DMS79 (cell line): ENCODE measurements at places on chromosomes 4 and X.
A peak's percentile ranks its signal among the peaks of the same experiment; 100 is the strongest.

- peak; percentile 55 for DNase-seq
Observed at GRCh38 chr4:20700007-20700761, at the start of gene PACRGL. Gene PACRGL (plus strand): TSS chr4:20700458. CDS start chr4:20704482, 4,024 bp downstream.

- no peak for DNase-seq
Observed at GRCh38 chr4:100208964-100209363, 18.7 kb upstream of the DDIT4L start.

GRCh38 chrX:476724-477075 lies 90.0 kb upstream of the PPP2R3B start:
- no peak for DNase-seq

DNA sequence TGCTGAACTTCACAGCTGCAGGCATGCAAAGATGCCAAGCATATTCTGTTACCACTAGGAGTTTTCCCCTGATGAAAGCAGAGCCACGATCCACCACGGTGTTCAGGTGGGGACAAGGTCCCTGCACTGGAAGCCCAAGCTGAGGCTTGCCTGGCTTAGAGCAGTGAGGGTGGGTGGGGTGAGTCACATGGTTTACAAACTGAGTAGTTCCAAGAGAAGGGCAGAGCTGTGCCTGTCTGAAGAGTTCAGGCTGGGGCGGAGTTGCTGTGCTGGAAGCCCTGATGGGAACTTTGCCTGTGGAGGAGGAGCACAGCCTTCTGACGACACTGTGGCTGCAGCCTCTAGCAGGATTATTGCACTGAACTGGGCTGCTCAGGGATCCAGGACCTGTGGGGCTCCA lies 45.5 kb downstream of the FAM9B start:
- DNase-seq, result no peak

DNA sequence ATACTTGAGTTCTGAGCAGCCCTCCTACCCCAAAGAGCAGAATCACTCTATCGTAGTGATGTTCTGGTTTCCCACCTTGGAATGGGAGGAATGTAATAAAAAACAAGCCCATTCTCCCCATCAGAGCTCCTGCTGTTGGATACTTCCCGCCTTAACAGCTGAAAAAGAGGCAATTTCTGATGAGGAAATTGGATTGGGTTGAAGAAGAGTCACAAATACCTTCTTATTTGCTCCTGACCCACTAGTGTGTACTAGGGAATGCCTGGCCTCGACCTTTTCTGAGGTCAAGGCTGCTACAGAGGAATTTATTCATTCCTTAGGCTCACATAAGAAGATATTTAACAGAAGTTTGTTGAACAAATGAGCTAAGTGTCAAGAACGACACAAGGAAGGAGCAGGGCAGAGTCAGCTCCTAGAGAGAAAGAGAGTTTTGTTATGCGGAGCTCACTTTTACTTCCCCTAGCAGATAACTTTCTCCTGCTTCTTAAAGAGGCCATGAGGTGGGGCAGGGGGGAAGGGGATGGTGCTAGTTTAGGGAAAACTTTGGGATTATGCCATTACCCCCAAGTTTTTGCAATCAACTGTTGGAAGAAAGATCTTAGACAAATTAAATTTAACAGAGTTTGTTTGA lies 273.8 kb upstream of the CLNK start:
- DNase-seq, result no peak

DNA sequence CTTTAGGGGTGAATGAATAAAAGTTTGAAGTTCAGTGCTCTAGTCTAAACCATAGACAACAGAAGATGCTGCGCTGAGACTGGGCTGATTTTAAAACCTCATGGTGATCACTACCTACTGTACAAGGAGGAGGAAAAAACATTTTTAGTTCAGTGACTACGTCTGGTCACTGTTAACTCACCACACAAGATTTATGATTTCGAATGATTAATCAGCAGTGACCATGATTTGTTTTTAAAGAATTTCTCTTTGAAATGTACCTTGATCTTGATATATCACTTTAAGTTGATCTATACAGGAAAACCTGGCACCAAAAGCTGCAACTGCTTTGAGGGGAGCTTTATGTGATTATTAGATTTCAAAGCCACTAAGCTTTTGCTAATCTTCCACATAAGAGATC lies 286.3 kb downstream of the PDGFC start:
- no peak for DNase-seq

DNA sequence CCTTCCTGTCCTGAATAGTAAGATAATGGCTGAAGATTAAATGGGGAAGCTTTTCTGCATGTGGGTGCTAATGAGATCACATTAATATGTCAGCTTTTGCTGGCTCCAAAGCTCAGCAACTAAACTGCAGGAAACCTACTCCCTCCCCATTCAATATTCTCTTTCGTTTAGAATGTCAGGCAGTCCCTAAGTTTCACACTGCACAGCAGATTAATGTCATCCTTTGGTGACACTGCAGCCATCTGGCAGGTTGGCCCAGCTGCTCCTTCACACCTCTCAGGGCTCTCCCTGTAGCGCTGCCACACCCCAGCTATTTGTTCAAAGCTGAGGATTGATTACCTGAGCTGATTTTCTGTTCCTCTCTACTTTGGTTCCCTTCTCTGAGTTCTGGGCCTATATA lies 110.5 kb downstream of the KDR start:
- no peak for DNase-seq

DNA sequence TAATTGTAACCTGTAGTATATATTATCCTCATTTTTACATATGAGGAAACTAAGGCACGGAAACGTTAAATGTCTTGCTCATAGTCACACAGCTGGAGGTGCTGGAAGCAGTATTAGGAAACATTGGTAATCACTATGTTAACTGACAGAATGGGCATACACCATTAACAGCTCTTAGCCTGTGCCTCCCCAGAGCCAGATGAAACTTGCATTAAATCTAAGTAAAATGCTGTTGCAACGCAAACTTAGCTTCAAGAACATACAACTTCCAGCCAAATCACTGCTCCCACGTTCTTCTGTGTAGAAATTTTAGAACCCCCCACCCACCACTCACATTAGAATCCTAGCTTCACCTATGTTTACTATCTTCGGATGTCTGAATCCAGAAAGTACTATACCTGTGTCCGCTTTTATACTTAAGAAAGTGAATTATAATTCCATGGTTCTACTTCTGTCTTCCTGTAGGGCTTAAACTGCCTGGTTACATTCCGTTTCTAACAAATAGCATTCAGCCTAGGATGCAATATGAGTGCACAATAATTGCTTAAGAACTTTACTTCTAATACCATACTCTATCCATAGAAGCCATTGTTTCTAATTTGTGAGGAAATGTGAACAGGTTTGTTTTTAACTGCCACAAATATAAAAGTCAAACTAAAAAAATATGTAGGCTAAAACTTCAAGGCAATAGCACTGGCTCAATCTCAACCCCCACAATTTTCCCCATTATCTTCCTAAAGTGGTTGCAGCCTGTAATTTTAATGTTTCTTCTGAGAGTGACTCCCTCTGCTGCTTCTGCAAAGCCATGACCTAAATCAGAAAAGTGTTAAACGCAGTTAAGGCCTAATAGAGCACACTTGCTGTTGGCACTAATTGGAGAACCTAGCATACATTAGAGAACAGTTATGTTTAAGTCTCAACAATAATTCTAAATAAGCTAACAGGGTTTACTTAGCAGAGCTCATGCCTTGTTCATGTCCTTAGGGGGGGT lies 4.4 kb downstream of the UNC5C start:
- no peak for DNase-seq

GRCh38 chrX:19857131-19857530 lies 30.3 kb downstream of the SH3KBP1 start:
- no peak for DNase-seq

GRCh38 chr4:134388351-134388750 lies 186.8 kb upstream of the PABPC4L start:
- no peak for DNase-seq

GRCh38 chr4:109752525-109752924 lies 22.7 kb upstream of the PLA2G12A start:
- DNase-seq, result no peak

DNA sequence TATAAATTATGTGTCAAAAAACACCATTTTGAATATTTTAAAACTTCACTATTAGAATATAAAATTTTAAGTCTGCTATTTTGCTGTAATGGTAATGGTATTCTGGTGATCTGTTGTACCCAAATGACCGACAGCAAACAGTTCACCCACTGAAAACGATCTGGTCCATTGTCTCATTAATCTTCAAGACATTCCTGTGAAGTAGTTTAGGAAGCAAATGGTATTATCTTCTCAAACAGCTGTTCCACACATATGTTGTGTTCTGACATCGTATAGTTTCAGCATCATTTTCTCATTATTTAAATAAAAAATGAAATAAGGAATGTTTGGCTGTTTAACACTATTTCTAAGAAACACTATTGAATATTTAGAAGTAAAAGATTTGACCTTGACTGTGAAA lies 98.1 kb downstream of the WWC2 start:
- no peak for DNase-seq

DNA sequence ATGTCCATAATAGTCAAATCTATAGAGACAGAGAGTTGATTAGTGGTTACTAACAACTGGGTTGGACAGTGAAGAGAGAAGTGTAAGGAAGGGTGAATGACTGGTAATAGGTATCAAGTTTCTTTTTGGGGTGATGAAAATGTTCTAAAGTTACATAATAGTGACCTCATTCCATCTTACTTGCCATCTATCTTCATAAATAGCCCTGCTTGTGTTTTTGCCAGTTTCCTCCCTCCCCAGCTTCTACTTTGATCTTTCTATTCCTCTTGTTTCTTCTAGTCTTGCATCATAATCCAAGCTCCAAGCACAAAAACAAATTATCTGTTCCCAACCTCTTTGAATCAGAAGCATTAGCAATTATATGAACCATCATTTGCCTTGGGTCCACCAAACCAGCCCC lies 40.2 kb upstream of the TET2 start:
- no peak for DNase-seq

- DNase-seq, result no peak
Observed at GRCh38 chr4:121125498-121125885, 38.6 kb downstream of the TNIP3 start.

DNA sequence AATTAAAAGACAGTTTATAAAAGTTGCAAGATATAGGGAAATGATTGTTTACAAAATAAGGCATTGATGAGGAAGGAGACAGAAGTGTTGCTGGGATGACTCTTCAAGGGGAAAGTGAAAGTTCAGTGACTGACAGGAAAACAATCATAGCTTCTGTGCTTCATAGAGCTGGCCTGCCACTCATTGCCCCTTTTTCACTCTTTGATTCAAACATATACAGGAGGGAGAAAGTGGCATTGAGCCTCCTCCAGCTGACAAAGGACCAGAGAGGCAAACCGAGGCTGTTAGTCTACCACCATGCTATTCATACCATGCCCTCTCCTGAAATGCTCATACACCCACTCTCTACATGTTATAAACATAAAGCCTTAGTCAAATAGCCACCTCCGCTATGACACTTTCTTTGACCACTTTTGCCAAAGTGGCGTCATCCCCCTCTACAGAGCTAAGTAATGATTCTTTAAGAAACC lies 79.2 kb upstream of the ATOH1 start:
- DNase-seq, result no peak

DNA sequence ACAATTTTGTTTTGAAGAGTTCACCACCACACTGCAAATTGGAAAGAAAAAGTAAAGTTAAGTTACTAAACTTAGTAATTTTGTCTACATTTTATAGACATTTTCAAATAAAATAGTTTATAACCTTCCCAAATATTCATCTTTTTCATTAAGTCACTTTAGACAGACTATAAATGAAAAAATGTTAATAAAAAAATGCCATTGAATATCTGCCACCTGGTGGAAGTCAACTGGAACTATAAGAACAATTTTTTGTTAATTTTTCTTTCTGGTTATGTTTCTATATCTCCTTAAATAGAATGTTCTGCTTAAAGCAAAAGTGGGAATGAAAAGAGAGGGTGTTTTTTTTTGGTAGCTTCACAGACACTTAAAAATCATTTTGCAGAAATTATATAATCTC lies 534.4 kb upstream of the PCDH10 start:
- DNase-seq, result no peak

- no peak for DNase-seq
Observed at GRCh38 chr4:182192511-182193181, 50.6 kb upstream of the TENM3 start.

- no peak for DNase-seq
Observed at GRCh38 chr4:27873596-27873995, 1013.0 kb downstream of the STIM2 start.

DNA sequence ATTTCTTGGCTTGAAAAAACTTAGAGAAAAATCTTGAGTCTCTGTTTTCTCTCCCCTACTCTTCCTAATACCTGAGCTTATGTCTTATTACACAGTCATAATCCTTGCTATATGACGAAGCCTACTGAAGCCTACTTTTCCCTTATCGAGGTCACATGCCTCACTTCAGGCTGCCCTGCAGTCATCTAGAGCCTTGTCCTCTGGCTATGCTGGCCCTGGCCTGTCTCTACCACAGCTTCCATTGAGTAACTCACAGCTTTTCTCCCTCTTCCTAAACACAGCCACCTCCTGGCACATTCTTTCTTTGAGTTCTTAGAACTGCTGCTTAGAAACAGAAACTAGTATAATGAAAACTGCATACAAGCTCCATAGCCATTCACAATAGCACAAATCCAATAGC lies 1698.3 kb downstream of the STIM2 start:
- no peak for DNase-seq

DNA sequence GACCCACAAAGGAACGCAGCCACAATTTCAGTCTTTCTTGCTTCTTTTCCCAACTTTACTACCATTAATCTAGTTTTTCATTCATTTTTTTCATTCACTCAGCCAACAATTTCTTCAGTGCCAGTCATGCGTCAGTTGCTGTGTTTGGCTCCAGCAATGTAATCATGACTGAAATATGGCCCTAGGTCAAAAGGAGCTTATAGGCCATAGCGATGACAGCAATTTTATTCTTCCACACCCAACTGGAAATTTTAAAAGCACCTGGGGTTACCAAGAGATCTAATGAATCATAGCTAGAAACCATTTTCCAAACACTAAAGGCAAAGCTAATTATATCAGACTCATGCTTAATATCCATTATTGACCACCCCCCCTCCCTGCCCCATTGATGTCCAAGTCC lies 29.8 kb upstream of the C1QTNF7 start:
- no peak for DNase-seq

- no peak for DNase-seq
Observed at GRCh38 chr4:52106191-52106590, 55.1 kb downstream of the SPATA18 start.

DNA sequence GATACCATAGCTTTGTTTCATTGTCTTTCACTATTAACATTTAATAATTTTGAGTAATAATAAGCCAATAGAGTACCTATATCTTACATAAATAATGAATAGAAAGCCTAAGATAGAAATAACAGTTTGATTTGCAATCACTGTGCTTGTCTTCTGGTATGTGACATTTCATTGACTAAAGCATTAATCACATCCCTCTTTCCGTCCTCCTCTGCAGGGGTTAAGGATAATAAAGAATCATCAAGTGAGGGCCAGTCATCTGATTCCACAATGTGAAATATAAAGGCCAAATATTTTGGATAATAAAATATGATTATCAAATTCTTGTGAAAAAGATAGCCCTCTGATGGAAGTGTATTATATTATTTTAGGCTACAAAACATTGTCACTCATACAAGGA lies 2073.4 kb downstream of the ARAP2 start:
- DNase-seq, result no peak
